ENCODE measurements at places on chromosomes 13 and 19. TPM values are rescaled to one million over a fixed set of nuclear protein-coding genes. Genes with fewer than 3 reads are reported as not detected.

- no peak for ATAC-seq
Measured at GRCh38 chr19:46648961-46649960, 11.7 kb downstream of the DACT3 start.

- ATAC-seq, result no peak
Measured at GRCh38 chr13:108086678-108087077, 128.7 kb downstream of the LIG4 start.

GRCh38 chr19:50673118-50673517, 23.9 kb downstream of the C19orf81 start:
- ATAC-seq, result no peak

- peak; percentile 69 for ATAC-seq
Measured at GRCh38 chr19:6125571-6125989, 9.9 kb upstream of the ACSBG2 start.

DNA sequence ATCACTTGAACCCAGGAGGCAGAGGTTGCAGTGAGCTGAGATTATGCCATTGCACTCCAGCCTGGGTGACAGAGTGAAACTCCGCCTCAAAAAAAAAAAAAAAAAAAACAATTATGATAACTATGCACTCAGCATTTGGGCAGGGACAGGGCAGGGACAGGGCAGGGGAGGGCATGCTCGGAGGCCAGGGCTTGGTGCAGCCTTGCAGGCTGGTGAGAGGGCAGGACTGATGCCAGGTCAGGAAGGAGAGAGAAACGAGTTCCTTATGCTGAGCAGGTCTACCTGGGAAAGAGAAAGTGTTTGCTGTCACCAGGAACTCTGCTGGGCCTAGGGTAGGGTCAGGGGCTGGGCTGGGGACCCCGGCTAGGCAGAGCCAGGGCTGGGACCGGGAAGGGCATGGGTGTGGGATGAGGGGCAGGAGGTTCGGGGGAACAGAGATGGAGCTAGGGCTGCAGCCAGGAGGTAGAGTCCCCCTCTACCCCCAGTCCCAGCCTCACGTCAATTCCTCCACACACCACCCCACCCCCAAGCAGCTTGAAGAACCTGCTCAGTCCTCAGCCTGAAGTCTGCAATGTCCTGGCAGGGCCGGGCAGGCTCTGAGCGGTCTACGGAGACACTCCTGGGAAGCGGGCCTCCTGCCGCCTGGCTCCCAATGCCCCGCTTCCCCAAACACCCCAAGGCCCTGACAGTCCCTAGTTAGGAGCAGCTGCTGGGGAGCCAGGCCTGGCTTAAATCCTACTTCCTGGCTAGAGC, 2.8 kb downstream of the FXYD3 start:
- ATAC-seq, result no peak

DNA sequence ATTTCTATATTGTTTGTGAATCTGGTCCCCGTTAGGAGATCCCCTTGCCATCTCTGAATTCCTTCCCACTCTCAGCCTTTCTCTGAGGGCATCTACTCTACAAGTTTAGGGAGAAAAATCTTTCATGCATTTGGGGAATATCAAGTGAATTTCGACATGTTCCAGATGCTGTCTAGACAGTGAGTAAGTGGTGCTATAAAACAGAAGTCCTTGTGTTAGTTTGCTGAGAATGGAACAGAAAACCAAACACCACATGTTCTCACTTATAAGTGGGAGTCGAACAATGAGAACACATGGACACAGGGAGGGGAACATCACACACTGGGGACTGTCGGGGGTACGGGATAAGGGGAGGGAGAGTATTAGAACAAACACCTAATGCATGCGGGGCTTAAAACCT, 5.1 kb downstream of the OR7A10 start:
- ATAC-seq, result no peak

GRCh38 chr13:103671547-103671946, 605.3 kb upstream of the SLC10A2 start:
- no peak for ATAC-seq

DNA sequence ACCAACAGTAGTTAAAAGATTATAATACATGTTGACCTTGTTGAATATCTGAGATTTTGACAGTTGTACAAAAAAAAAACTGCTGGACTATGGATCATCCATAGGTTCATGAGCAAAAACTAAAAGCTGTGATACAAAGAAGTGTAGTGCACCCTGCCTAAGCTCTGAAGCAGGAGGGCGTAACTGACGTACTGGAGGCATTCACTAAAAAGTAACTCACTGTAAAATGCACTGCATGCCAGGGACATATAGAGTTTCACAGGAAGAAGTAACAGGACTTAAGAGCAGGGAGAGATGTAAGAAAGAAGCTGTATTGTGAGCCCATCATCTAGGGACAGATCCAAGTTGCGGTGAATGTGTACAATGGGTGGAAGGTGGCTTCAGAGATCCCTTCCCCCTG, 177.9 kb downstream of the IRS2 start:
- ATAC-seq, result no peak

- no peak for ATAC-seq
Measured at GRCh38 chr13:50055454-50055853, 40.2 kb downstream of the KCNRG start.

- no peak for ATAC-seq
Measured at GRCh38 chr13:25112695-25113255, 16.8 kb downstream of the PABPC3 start.

- ATAC-seq, result no peak
Measured at GRCh38 chr13:113043001-113043630, 62.5 kb upstream of the F7 start.

DNA sequence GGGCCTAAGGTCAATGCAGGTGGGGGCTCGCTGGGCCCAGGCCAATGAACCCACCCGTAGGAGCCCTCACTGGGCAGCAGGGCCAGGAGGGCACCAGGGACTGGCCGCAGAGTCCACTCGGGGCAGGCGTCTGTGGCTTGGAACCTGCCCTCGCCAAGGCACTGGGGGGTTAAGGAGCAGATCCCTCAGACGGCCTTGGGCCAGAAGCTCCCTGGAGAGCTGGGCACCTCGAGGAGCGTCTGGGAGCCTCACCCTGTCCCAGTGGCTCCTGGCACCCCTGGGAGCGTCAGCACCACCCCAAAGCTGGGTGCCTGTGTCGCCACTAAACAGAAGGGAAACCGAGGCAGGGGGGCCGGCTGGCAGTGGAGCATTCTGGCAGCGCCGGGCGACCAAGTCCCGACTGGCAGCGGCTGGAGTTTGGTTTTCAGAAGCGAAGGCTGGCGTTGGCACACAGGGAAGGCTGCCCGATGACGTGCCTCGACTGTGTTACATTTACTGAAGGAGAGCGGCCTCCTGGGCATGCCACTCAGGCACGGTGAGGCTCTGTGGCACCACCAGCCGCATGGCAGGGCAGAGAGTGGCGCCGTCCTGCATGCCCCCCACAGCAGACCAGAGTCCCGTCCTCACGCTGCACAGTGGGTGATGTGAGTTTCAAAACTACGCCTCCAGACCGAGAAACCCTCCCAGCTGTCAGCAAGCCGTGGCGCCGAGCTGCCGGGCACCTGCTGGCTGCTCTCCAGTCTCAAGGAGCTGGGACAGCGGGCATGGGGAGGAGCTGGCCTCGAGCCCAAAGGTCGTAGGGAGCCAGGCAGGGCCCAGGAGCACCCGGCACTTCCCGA, 9.2 kb upstream of the MEX3D start:
- no peak for ATAC-seq

DNA sequence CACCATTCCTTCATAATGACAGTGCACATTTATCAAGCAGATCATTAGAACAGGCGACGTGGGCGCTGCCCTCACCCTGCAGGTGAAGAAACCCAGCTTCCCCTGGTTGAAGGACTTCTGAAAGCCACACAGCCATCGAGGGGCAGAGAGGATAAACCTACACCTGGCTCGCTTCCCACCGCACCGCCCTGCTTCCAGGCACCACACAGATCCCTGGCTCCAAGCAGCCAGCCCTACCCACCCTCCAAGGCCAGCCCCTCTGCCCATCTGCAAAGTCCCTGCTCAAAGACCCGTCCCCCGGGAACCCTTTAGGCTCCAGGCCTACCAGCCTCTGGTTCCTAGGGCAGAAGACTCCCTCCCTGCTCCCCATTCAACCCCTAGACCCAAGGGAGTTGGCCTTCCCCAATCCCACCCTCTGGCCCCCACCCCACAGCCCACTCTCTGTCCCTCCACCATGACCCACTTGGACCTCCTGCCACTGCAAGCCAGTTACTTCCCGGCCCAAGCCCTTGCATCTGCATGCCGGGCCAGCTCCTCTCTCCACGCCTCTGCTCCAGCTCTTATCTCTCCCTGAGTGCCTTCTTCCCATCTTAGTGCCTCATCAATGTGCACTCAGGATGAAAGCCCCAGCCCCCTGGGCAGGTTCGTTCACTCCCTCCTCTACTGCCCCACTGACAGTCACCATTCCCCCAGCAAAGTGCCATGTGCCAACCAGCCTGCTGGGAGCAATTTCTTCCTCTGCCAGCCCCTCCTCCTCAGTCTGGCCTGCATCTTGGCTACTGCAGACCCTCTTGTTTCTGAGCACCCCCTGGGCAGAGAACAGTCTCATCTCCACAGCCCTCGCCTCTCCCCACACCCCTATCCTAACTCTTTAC, 28.0 kb downstream of the PEPD start:
- no peak for ATAC-seq

- no peak for ATAC-seq
Measured at GRCh38 chr13:59745392-59745788, 418.3 kb downstream of the DIAPH3 start.

DNA sequence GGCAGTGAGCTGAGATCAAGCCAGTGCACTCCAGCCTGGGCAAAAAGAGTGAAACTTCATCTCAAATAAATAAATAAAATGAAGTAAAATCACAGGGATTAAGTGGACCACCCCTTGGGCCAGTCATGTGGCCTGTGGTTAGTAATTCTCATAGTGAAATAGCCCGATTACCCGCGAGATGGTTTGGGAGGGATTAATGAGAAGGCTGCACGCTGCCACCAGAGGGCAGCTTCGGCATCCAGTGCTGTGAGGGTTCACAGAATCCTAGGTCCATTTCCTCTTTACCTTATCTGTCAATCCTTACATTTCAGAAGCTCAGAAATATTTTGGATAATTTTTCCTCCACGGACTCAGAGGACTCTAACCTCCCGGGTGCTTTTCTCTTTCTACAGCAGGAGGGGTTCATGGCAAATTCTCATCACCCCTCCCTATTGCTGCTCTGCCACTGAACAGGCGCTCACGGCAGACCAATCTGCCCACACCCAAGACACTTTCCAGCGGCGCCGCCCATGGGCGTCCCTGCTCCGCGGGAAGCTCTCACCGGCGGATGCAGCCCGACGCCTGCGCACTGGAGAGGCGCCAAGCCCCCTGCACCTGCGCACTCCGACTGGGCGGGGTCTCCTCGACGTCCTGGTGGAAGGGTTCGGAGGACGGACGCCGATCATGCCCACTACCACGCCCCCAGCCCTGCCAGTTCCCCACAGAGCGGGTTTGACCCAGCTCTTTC, 11.0 kb downstream of the ZNF835 start:
- ATAC-seq, result no peak

DNA sequence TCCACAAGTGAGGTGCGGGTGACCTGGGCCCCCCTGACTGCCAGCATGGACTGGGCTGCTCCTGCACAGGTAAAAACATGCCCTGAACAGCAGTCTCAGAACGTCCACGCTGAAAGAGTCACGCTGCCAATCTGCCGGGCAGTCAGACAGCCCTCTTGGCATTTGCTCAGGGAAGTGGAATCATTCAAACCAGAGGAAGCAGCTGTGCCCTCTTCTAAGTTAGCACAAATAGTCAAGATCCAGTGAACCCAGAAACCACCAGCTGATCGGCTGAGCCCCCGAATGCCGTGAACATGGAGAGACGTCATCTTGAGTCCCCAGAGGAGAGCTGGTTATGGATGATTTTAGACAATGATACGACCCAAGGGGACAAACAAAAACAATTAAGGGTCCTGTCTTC, 34.4 kb downstream of the KLF2 start:
- no peak for ATAC-seq

- peak; percentile 95 for ATAC-seq
Measured at GRCh38 chr19:34733746-34734536, at the start of gene ZNF181. Gene ZNF181 (plus strand): TSS chr19:34734243. CDS start chr19:34735038, 795 bp downstream.

DNA sequence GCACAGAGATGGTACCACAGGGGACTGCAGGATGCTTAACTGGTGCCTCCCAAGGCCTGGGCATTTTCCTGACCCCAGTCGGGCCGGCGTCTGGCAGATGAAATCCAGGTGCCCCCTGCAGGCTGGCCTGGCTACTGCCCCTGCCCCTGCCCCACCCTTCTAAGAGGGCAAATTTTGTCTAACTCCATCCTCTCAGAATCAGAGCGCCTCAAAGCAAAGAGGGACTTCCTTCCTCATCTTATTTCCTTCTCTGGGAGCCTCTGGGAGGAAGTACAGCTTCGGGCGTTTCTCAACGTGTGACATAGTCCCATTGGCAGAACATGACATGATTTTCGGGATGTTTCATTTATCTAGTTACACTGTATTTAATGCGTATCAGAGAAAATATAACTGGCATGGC, 2.7 kb downstream of the PRKACA start:
- no peak for ATAC-seq

DNA sequence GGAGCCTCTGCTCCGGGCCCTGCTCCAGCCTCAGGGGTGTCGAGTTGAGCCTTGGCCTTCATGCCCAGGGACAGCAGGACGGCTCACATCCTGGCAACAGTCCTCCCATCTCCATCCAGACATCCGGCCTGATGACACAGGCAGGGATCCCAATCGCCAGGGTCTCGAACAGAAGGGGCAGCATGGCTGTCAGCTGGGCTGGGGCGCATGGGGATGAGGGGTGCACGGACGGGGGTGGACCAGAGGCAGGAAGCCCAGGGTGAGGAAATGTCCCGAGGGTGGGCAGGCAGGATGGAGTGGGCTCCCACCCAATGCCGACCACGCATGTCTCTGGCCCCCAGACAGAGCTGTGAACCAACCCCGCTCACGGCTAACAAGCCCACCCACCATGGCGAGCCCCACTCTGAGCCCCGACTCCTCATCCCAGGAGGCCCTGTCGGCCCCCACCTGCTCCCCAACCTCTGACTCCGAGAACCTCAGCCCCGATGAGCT, 16.2 kb downstream of the EVI5L start:
- ATAC-seq, result no peak

GRCh38 chr13:61770681-61771080, 355.0 kb upstream of the PCDH20 start:
- ATAC-seq, result no peak

GRCh38 chr13:112711528-112712265, 21.9 kb downstream of the ATP11A start:
- peak; percentile 96 for ATAC-seq

GRCh38 chr13:112457485-112457884, 81.3 kb downstream of the SPACA7 start:
- ATAC-seq, result no peak

PLIN5 gene
- 7.1 TPM for total RNA-seq

ZFP14 gene
- total RNA-seq, result 3.6 TPM

ZNF627 gene
- 9.6 TPM for total RNA-seq

KCNJ14 gene
- 0.16 TPM for total RNA-seq

CACNA1A gene
- 1.3 TPM for total RNA-seq

PGLYRP2 gene
- total RNA-seq, result not detected

CEACAM16 gene
- total RNA-seq, result not detected

F10 gene
- total RNA-seq, result 9.7 TPM

ZNF587B gene
- total RNA-seq, result 13.2 TPM

EHD2 gene
- 157 TPM for total RNA-seq

ZNF136 gene
- total RNA-seq, result 19.6 TPM

KCNC3 gene
- 0.16 TPM for total RNA-seq
